ENCODE measurements at places on chromosomes 11 and 22.

DNA sequence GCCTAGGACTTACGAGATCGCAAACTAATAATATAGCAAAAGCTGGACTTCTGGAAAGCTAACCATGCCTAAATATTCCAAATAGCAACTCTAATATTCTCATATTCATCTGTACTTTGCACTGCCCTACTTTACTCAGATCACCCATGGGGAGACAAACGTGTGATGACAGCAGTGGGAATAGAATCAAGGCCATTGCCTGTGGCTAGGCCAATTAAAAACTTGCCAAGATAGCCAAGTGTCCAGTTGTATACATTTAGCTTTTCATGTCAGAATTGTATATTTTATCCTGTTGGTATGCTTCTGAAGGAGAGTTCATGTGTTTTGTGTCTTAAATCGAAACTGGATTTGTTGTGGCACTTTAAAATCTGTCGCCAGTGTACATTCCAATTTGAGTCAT lies 1.2 kb upstream of the CEP126 start:
- DNase-seq, result no peak

GRCh38 chr22:42430528-42431125 lies 1.6 kb downstream of the NFAM1 start:
- DNase-seq, result no peak

GRCh38 chr22:25403811-25404471 lies 160.5 kb upstream of the GRK3 start:
- DNase-seq, result no peak

DNA sequence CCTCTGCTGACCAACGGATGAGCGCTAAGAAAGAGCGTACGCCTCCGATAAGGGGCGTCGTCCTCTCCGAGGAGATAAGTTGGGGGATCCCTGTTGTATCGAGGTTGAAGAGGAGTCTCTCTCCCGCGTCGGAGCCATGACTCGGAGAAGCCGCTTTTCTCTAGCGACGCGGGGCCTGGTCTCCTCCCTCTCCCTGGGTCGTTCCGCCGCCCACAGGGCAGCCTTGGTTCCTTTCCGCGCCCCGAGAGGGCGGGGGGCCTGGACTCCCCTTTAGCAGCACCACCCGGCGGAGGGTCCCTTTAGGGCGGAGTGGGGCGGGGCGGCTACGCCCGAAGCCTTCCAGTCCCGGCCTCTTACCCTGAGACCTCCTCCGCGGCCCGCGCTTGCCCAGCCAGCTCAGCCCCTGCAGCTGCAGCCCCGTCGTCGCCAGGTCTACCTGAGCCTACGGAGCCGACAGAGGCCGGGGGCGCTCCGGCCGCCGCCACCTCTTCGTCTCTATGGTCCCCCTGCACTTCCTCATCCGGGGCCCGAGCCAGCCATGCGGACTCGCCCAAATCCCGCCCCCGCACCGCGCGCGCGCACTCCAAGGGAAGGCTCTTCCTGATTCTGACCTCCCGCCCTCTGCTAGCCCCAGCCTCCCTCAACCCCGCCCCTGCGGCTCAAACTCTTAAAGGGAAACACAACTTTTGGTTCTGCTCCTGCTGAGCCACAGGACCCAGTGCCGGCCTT lies at the start of gene PRR14L:
Gene PRR14L (minus strand): TSS at position 497 of the 729 bp plus-strand sequence. CDS start 11,272 bp downstream, outside the sequence.
- peak; percentile 88 for DNase-seq

- no peak for DNase-seq
Measured at GRCh38 chr11:2360081-2360642, 16.9 kb upstream of the CD81 start.

GRCh38 chr11:66052664-66052982 lies 459 bp downstream of the SF3B2 start:
- no peak for DNase-seq

- DNase-seq, result no peak
Measured at GRCh38 chr11:65210361-65210731, 28.6 kb downstream of the CAPN1 start.

- peak; percentile 43 for DNase-seq
Measured at GRCh38 chr22:35648066-35649025, at the start of gene APOL6. TSS of gene APOL6 (plus strand) at chr22:35648446. CDS start at chr22:35656426, 7,980 bp downstream.

All from GM12891 (cell line).